ENCODE measurements at places on chromosomes 11 and 22.

- no peak for DNase-seq
Observed at GRCh38 chr11:73271936-73272679, at the start of gene P2RY6. TSS of gene P2RY6 (plus strand) at chr11:73272338. CDS start at chr11:73296519, 24,181 bp downstream.

DNA sequence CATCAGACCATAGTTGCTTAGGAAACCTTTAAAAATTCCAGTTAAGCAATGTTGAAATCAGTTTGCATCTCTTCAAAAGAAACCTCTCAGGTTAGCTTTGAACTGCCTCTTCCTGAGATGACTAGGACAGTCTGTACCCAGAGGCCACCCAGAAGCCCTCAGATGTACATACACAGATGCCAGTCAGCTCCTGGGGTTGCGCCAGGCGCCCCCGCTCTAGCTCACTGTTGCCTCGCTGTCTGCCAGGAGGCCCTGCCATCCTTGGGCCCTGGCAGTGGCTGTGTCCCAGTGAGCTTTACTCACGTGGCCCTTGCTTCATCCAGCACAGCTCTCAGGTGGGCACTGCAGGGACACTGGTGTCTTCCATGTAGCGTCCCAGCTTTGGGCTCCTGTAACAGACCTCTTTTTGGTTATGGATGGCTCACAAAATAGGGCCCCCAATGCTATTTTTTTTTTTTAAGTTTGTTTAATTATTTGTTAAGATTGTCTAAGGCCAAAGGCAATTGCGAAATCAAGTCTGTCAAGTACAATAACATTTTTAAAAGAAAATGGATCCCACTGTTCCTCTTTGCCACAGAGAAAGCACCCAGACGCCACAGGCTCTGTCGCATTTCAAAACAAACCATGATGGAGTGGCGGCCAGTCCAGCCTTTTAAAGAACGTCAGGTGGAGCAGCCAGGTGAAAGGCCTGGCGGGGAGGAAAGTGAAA is 73.4 kb downstream of the NCAPD3 start:
- no peak for DNase-seq

DNA sequence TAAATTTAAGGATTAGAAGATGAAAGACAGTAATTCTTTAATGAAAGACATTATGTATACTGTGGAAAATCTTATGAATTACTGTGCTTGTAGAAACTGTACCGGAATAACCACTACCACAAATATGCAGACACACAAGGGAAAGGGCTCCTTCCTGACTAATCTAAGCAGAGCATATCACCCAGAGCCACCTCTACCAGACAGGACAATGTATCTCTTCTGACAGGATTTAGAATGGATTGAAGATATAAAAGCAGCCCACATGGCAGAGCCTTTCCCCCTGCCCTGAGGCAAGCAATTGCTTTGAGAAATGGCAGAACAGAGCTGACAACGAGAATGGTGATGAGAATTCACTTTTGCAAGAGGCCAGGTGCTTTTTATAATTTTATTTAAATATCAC is 144.1 kb downstream of the NOX4 start:
- no peak for DNase-seq

DNA sequence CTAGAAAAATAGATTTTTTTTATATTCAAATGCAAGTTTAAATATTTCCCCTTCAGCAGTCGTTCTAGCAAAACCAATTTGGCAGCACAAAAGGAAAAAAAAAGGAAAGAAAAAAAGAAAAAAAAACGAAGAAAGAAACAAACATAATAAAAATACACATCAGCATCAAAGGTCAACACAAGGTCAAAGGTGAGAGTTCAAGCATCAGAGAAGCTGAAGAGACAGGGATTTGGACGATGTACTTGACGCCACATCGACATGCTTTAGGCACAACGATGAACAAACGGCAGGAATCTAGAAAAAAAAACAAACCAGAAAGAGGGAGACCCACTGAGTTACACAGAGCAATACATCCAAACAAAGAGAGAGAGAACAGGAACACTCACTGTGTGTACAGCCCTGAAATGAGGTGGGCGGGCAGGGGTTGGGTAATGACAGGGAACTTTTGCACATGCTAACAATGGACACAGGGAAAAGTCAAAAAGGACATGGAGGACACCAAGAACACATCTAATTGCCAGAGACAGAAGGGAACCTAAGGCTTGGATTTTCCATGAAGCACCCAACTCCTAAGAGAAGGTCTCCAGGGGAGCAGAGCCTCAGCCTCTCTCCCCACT is 19.8 kb upstream of the RAPSN start:
- DNase-seq: no peak

GRCh38 chr22:50218996-50219727 is 18.4 kb downstream of the SELENOO start:
- DNase-seq: no peak

GRCh38 chr22:41927813-41928212 is 1.2 kb upstream of the TNFRSF13C start:
- no peak for DNase-seq

DNA sequence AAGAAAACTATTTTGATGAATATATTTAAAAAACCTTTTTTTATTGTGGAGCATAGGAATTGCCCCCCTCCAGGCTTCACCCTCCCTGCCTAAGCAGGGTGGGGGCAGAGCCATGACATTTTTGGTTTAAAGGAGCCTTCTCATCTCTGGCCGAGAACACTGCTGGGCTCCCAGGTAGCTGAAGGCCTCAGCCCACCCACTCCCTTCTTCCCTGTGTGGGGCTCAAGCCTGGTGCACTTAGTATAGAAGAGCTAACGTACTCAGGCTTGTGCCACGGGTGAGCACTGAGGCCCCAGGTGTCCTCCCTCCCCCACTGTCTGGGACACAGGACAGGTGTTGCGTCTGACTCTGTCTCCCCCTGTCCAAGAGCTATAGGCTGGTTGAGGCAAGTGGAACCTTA is 2.2 kb upstream of the IL18BP start:
- DNase-seq: no peak

DNA sequence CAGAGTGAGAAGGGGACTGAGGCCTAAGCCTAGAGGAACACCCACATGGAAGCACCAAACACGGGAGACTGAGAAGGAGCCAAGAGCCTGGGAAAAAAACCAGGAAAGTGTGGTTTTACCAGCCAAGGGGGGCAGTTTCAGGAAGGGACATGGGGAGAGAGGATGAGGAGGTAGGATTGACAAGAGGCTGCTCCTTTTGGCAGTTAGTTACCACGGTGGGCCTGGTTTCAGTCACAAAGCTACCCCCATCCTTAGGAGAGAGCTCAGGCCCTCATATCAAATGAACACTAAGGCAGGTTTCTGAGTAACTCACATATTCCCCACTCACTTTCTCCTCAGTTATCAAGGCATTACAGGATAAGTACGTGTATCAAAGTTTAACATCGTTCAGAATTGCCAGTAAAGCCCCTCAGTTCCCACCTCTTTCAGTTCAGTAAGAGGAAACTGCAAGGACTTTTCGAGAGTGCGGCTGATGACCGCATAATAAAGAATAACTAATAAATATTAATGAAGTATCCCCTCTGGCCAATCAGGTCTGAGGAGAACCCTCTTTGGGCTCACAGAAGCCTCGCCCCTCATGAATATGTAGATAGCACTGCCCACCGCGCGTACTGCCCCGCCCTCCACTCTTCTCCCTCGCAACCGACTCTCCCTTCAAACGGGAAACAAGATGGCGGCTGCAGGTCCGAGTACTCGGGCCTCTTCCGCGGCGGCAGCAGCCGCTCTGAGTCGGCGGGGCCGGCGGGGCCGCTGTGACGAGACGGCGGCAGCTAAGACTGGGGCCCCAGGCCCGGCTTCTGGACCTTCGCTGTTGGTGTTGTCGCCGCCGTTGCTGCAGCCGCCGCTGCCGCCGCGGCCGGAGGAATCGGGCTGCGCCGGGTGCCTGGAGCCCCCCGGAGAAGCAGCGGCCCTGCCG is at the start of gene RNF169:
RNF169 (plus strand) TSS at position 639 of the 916 bp plus-strand sequence; CDS start at position 671, 32 bp downstream.
- DNase-seq: peak; percentile 84

DNA sequence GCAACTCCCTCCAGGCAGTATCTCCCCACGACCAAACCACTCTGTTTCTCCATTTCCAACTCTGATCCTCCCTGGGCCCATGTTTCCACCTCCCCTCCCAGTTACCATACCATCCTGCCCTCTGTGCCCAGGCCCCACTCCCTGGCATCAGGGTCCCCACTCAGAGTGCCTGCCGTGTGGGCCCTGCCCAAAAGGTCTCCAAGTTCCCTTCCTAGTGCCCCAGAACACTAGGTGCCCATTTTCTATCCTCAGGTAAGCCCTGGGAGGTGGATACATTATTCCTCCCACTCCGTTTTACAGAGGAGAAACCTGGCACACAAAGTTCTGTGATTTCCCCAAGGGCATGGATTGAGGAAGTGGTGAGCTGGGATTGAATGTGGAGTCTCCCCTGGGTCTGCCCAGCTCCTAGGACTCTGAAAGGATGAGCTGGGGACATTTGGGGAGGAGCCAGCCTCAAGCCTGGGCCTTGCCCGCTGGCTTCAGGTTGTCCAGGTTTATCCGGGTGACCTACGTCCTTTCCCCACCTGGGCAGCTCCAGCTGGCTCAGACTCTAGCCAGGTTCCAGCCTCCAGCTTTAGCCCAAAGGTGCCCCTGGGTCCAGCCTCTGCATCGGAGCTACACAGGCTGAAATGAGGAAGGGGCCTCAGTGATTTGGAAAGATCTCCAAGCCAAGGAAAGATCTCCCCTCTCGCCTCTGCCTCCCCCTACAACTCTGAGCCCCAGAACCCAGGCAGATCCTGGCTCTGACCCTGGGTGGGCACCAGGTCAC is 2.2 kb upstream of the GSTT4 start:
- DNase-seq: no peak

DNA sequence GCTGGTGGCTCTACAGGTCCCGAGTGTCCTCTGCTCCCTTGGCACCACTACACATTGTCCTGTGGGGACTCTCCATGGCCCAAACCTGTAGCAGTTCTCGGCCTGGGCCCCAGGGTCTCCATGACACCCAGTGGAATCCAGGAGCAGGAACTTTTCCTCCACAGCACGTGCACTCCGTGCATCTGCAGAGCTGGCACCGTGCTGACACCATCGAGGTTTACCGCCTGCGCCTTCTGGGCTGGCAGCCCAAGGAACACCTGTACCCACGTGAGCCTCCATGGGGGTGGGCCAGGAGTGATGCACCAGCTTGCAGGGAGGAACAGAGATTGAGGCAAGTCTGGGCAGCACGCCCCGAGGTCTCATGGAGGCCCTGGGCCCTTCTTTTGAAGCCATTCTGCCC is 25.2 kb downstream of the TSPAN32 start:
- no peak for DNase-seq

DNA sequence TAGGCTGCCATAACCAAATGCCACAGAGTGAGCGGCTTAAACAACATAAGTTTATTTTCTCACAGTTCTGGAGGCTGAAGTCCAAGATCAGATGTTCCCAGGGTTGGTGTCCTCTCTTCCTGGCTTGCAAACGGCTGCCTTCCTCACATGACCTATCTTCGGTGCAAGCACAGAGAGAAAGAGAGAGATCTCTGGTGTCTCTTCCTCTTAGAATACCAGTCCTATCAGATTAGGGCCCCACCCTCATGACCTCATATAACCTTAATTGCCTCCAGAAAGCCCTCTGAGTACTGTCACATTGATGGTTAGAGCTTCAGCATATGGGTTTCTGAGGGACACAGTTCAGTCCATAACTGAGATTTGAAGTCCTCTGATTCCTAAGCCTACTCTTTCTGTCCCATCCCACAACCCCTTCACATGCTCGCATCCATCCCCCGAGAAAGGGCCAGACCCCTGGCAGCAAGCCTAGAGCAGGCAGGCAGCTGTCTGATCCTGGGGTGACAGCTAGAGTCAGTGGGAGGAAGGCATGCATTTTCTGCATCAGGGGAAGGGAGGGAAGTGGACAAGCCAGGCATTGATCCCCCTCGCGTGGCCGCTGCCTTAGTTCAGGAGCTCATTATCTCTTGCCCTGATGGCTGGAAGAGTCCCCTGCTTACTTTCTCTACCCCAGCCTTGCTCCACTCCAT is 114.1 kb downstream of the FAR1 start:
- DNase-seq: no peak

DNA sequence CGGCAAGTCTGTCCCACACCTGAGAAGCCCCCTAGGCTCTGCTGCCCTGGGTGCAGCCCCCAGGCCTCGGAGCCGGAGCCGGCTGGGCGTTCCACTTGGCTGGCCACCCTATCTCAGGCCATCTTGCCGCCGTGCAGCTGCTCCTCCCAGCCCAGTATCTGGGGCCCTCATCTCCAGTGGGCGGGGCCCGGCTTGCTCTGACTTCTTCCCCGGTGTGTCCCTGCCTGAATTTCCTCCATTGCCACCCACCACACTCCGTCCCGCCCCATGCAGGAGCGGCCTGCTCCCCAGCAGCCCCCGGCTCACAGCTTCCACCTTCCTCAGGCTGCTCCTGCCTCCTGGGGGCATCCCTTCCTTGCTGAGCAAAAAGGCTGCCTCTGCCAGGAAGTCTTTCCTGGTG is 46.6 kb downstream of the WNT7B start:
- DNase-seq: no peak

Data from CD4-positive, alpha-beta T cell (primary cell).